ENCODE measurements at places on chromosomes 3 and 15. TPM values are rescaled to one million over a fixed set of nuclear protein-coding genes. Genes with fewer than 3 reads are reported as not detected.
A peak's percentile ranks its signal among the peaks of the same experiment; 100 is the strongest.

- DNase-seq, result no peak
These were observed 43.1 kb upstream of the SLC25A36 start for GRCh38 chr3:140898340-140899180.

Gene SAMMSON
- not detected for total RNA-seq

- DNase-seq, result no peak
These were observed 61.1 kb downstream of the SLC12A8 start for GRCh38 chr3:125151442-125151817.

DNA sequence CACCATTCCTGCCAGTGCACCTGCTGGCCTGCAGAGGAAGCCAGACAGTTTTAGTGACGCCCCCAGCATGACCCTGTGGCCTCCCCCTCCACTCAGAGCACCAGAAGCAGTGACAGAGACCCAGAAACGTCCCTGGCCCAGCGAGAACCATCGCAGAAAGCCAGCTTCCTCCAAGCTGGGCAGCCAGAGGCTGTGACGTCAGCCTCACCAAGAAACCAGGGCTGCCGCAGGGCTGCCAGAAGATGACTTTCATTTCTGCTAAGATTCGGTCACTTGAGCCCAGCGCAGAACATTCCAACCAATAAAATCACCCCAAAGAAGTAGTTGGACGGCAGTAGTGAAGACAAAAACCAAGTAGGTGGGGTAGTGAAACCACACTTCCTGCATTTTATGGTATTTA lies 29.6 kb upstream of the RPL32 start:
- DNase-seq, result peak; percentile 27

Gene BFSP2
- total RNA-seq, result not detected

DNA sequence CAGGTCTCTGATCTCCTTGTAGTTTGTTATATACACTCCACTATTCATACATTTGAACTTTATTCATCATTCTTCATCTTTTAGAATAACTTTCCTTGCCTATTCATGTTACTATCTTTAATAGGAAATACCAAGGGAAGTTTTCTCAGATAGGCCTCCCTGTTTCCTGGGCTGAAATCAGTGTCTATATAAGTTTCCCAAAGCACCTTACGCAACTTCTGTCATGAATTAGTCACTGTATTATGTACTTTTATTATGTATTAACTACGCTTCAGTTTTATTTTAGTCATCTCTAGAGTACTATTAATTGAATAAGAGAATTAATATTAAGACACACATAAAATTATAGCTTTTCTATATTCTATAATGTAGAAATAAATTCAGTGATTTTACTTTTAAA lies 1481.5 kb downstream of the OTOL1 start:
- no peak for DNase-seq

Gene MOBP
- total RNA-seq, result not detected

DNA sequence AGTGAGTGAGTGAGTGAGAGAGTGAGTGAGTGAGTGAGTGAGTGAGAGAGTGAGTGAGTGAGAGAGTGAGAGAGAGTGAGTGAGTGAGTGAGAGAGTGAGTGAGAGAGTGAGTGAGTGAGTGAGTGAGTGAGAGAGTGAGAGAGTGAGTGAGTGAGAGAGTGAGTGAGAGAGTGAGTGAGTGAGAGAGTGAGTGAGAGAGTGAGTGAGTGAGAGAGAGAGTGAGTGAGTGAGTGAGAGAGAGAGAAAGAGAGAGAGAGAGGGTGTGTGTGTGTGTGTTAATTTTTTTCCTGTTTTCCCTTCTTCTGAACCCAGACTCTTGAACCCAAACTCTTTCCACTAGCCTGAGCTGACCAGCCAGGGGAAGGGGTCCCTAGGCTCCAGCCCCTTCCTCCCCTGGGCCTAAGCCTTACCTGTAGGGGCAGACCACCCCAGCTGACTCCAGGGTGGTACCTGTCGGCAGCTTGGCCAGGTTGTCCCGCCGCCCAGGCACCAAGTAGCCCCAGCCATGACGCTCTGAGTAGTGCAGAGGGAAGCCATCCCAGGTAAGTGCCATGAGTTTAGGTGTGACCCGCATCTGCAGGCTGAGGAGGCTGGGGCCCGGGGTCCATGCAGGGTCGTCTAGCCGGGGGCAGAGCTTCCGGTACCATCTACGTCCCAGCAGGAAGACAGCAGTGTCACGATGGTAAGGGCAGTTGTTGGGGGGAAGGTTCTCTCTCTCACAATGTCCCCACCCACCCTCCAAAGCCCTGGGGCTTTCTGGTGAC lies 9.4 kb downstream of the POLG start:
- no peak for DNase-seq

DNA sequence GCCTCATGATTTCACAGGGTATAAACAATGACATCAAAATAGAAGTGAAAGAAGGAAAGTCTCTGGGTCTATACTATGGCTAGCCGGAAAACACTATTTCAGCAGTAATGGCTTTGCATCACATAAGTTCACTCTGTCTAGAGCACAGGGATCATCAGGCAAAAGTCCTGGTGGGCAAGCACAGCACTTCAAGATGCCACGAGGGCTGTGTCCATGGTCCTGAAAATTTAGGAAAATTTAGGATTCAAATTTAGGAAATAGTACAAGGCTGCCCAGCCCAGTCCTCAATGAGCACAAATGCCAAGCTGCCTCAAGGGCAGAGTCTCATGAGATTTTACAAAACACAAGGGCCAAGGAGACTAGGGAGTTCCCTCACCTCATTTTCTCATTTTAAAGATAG lies 54.1 kb downstream of the RORA start:
- DNase-seq, result no peak

Gene P2RY1
- 0.17 TPM for total RNA-seq

Gene C3orf85
- total RNA-seq, result not detected

Gene CHAC1
- 0.47 TPM for total RNA-seq

Gene LRTM1
- not detected for total RNA-seq

GRCh38 chr15:69031013-69032001 lies 16.8 kb downstream of the NOX5 start:
- DNase-seq, result peak; percentile 41

GRCh38 chr3:51727500-51727899 lies 20.6 kb downstream of the GRM2 start:
- no peak for DNase-seq

GRCh38 chr3:16846373-16847080 lies 38.2 kb upstream of the PLCL2 start:
- DNase-seq, result no peak

DNA sequence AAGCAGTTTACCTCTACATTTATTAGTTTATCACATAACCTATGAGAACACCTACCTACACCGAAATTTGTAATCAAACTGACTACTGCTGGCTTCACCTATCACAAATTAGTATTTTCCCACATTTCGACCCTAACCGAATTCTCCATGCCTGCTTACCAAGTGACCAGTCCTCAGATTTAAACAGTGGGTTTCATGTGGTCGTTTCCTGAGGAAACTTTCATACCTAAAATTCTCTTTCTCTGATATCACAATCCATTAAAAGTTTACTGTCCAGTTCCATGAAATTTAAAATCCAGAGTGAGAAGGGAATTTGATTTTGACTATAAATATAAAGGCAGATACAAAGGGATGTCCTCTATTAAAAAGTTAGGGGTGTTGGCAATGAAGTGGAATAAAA lies 1.9 kb downstream of the PLOD2 start:
- no peak for DNase-seq

DNA sequence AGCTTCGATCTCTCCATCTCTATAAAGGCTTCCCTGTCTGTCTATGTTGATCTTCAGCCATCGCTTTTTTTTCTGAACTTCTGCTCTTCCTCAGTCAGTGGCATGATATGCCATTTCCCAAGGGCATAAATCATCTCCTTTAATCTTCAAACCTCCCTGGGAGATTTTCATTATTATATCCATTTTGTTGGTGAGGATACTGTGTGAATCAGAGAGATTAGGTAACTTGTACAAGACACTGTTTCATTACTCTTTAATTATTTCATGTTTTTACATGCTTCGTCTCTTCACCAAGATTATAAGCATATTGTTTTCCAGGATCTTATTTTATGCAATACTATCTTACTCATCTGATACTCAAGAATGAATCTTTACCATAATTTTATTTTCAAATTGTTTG lies 124.8 kb upstream of the ATP11B start:
- no peak for DNase-seq

GRCh38 chr3:141105828-141106628 lies 54.9 kb downstream of the SPSB4 start:
- DNase-seq, result peak; percentile 53

DNA sequence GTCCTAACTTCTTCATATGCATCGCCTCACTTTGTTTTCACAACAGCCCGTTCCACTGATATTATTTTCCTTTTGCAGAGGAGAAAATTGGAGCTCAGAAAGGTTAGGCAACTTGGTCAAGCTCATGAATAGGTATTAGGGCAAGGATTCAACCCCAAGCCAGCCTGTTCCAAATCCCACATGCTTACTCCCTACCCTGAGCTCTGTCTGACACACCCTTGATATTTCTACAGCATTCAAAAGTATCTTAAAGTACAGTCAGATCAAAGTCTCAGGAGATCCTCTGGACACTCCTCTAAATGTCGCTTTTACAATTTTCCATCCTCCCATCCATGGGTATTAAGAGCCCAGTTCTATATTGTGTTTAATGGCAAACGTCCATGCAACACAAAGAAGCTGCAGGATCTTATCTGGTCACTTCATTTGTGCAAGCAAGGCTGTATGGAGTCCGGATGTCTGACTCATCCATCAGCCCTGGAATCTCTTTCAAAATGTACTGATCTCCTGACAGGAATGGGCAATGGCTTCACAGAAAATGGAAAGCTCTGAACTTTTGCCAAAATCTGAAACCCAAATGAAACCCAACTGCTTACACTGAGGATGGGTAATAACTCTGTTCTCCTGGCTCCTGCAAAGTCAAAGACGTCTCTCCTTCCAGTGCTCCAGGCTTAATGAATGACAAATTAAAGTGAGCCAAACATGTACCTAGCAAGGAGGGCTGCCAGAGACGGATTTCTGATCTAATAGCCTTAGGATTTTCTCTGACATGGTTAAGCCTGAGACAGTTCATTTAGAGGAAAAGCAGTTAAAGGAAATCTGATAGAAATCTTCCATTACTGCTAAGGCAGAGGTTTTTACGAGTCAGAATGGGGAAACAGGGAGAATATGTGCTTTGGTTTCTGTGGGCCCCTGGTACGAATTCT lies 230.9 kb upstream of the RORA start:
- DNase-seq, result no peak

GRCh38 chr3:50388016-50388719 lies 28.8 kb upstream of the TMEM115 start:
- no peak for DNase-seq

Gene LRRC31
- not detected for total RNA-seq

DNA sequence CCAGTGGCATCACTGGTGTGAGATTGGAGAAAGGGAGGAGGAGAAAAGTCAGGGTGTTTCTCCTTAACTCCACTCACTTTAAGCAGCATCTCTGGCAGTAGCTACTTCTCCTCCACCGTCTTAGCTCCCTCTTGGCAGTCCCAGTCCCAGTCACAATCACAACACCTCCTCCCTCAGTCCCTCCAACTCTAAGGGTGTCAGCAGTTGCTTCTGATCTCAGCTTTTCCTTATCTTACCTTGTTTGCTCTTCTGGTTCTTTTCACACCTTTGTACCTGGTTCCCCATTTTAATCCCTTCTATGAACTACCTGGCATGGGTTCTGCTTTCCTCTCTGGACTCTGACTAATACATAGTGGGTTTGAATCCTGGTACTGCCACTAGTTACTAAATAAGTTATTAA lies 188.3 kb upstream of the CTDSPL start:
- DNase-seq, result no peak

GRCh38 chr15:57675481-57676181 lies 30.9 kb upstream of the POLR2M start:
- DNase-seq, result no peak

Gene ERICH6
- not detected for total RNA-seq

DNA sequence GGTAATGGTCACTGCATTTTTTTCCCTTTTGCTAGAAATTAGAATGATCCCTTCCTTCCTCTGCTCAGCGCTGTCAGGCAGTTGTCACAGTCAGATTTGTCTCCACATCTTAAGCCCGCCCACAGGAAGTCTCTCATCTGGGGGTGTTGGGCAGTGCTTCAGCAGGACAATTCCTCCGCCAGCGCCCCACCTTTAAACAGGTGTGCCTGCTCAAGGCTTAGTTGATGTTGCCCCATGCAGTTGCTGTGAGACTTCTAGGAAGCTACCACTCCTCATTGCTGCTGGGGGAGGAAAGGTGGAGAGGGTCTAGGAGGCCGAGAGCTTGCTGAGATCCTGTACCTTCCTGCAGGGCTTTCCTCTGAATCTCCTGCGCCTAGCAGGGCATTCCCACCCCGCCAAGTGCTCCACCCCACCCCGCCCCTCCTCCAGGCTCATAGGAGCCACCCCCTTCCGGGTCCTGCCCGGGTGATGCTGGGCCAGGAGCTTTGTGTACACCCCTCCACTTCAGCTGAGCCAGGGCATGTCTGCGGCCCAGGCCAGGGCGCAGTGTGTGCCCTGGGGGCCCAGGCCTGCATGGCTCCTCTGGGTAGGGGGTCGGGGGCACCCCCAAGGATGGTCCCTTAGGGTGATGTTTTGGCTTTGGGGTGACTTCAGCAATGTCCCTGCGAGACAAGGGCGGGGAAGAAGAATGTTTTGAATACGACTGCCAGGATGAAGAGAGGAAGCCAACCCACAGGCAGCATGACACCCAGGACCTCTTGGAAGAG lies 68.7 kb downstream of the TRAK1 start:
- peak; percentile 17 for DNase-seq
